ENCODE measurements at places on chromosomes 7 and 10. TPM values are rescaled to one million over a fixed set of nuclear protein-coding genes. Genes with fewer than 3 reads are reported as not detected.

- peak; percentile 88 for DNase-seq
Measured at GRCh38 chr10:97428572-97428981, 2.6 kb downstream of the PGAM1 start.

DNA sequence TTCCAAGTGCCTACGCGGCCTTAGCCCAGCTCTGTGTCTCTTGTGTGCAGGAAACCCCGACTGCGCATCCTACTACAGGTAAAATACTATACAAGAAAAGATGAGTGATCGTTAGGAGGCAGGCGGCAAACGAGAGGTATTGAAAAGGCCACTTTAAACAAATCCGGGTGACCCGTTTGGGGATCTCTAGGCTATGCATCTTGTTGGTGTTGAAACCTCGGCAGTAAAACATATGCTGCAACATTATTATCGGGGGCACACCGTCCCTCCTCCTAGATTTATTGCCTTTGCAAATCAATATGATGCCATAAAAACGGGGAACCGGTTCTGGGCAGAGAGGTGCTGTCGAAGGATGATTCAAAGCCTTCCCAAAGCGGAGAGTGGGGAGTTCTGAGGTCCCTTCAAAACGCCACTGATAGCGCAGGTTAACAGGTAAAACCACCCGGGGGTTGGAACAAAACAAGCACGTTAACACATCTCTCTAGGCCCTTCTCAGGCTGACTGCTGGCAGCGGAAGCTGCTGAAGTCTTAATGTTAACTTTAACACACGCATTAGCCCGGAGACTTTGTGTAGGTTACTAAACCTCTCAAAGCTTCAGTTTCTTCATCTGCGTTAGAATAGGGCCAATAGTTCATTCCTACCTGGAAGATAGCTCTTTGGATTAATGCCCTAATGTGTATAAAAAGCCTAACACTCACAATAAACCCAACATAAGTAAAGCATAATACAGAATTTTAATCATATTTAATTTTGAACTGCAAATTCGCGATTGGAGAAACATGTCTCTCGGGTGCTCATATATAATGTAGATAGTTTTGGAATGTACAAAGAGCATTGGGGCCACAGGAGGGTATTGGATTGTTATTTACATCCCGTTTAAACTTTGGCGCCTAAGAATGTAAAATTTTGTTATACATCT is 2.6 kb upstream of the TBX20 start:
- DNase-seq = peak; percentile 81

DNA sequence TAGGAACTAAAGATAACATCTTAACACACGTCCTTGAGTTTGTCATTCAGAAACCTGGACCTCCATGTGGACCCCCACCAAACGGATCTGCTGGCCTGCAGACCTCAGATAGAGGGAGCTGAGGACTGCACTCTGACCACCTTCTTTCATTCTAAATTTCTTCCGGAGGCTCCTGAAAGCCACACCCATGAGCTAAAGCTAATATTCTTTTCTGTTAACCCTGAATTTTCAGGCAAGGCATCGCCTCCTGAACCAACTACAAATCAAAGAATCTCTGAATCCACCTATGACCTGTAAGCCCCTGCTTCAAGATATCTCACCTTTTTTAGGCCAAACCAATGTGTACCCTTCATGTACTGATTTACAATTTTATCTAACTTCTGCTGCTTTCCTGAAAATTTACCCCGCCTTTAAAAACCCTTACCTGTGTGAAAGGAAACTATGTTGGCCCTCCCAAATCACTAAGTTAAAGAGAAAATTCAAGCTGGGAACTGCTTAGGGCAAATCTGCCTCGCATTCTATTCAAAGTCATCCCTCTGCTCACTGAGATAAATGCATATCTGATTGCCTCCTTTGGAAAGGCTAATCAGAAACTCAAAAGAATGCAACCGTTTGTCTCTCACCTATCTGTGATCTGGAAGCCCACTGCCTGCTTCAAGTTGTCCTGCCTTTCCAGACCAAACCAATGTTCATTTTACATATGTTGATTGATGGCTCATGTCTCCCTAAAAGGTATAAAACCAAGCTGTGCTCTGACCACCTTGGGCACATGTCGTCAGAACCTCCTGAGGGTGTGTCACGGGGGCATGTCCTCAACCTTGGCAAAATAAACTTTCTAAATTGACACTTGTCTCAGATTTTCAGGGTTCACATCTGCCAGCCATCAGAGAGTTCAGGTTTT is 7.7 kb upstream of the MSMB start:
- no peak for DNase-seq

GRCh38 chr7:29946428-29947186 is 43.0 kb downstream of the SCRN1 start:
- DNase-seq = peak; percentile 73

- DNase-seq = no peak
Measured at GRCh38 chr7:43460733-43461348, 122.1 kb upstream of the STK17A start.

The SORBS1 gene
- total RNA-seq = 0.29 TPM

DNA sequence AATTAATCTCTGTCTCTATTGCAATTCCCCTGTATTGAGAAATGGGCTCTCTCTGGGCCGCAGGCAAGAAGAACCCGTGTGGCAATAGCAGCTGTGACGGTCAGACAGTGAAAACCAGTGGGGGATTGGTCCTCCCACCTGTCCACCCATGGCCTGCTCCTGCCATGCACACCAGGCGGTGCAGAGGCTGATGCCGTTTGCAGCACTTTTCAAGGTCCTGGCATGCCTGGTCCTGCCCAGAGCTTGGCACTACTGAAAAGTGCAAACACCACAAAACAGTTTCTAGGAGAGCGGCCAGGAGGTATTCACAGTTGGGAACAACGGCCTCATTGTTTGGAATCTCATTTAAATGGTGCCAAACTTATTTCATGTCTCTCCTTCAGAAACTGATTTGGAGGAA is 41.5 kb downstream of the PSPH start:
- DNase-seq = no peak

The TRIM50 gene
- total RNA-seq = not detected

DNA sequence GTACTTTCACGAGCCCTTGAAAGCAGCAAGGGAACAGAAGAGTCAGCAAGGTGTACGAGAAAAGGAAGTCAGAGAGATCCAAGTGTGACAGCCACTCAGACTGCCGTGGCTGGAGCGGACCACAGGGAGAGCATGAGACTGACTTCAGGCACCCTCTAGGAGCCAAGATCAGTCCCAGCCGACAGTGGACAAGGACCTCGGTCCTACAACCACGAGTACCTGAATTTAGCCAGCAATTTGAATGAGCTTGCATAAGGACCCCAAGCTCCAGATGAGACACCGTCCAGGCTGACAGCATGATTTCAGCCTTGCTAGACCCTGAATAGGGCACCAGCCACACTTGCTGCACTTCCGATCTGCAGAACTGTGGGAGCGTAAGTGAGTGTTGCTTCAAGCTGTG is 13.7 kb upstream of the EBF3 start:
- no peak for DNase-seq

GRCh38 chr10:71719042-71719441 is 536 bp downstream of the C10orf105 start:
- peak; percentile 89 for DNase-seq

The MINPP1 gene
- 22.1 TPM for total RNA-seq

- DNase-seq = peak; percentile 66
Measured at GRCh38 chr7:4270941-4271715, 411.0 kb upstream of the FOXK1 start.

- DNase-seq = peak; percentile 92
Measured at GRCh38 chr7:51160990-51161615, 155.5 kb downstream of the COBL start.

DNA sequence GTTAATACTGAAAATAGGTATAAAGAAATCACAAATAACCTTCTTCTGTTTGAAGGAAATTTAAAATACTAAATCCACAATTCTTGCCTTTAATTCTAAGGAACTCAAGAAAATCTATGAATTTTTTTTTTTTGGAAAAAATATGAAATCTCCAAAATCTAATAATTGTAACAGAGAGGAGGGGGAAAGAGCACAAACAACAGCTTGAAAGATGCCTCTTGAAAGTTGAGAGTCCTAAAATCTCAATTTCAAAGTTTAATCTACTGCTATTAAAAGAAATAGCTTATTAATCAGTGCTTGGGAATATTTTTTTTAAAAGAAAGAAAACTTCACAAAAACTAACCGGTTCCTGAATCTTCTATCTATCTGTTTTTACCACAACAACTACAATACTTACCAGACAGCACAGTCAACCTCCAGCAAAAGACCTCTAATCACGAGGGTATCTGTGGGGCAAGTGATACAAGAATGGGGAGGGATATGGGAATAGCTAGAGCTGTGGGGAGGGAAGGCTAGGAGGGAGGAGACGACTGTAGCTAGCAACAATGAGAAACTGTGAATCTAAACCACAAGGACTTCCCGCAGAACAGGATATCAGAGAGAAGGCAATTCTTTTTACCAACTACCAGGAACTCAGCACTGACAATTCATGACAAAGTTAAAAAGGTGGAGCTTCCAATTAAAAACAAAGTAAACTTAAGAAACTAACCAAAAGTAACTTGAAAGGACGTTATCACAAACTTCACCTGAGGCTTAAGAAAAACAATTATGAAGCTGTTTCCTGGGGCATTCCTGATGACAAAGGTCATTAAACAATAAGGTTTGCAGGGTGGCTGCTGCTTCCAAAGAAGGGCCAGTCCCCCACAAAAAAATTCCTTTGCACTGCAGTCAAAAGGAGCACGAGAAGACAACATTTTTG is at the start of gene USP54:
TSS of gene USP54 (minus strand) at position 462 of the 919 bp plus-strand sequence. CDS start 15,684 bp downstream, outside the sequence.
- peak; percentile 64 for DNase-seq

DNA sequence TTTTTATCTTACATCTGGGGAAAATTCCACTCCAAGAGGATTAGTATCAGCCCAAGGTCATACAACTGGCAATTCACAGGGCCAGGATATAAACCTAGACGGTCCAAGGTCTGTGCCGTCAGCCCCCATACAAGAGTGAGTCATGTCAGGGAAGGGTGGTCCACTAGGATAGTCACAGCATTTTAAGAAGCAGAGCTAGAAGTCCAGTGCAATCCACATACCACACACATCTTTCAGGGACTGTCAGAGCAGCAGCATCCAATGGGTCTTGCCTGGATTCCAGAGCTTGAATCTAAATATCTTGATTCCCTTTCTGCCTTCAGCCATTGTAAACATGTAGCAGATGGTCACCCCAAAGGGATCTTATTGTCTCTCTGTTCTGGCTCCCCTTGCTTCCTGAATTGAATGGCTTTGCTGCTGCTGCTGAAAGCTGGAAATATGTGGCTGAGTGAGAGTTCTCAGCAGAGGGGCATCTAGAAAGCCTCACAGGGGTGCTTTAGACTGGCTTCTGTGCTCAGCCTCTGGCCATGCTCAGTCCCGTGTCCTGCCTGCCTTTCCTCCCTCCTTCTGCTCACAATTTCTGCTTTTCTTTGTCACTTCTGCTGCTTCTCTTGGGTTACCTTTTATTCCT is 9.9 kb upstream of the OR6V1 start:
- DNase-seq = no peak

- no peak for DNase-seq
Measured at GRCh38 chr7:47378728-47379395, 203.0 kb downstream of the TNS3 start.

DNA sequence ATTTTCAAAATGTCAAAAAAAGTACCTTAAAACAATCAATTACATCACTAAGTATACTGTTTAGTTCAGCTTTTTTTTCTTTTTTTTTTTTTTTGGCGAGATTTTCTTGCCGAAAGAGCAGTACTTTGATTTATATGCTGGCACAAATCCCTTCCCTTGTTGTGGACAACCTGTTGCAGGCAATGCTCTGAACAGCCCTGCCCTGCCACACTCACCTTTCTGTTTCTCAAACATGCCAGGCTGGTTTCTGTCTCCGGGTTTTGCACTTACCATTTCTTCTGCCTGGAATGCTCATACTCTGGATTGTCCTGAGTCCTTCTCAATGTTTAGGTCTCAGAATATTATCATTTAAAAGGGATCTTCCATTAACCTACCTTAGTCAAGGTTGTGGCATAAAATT is 80.4 kb upstream of the JAZF1 start:
- no peak for DNase-seq

The RPP30 gene
- total RNA-seq = 47.1 TPM

GRCh38 chr10:6195376-6195775 is 7.4 kb upstream of the PFKFB3 start:
- peak; percentile 92 for DNase-seq

- peak; percentile 98 for DNase-seq
Measured at GRCh38 chr10:15370856-15371701, at the start of gene FAM171A1. FAM171A1 (minus strand) TSS chr10:15371289; CDS start chr10:15371052, 237 bp downstream.

GRCh38 chr7:22292531-22292930 is 64.4 kb downstream of the RAPGEF5 start:
- no peak for DNase-seq

GRCh38 chr7:90298145-90299038 is 22.7 kb downstream of the FAM237B start:
- DNase-seq = peak; percentile 44

DNA sequence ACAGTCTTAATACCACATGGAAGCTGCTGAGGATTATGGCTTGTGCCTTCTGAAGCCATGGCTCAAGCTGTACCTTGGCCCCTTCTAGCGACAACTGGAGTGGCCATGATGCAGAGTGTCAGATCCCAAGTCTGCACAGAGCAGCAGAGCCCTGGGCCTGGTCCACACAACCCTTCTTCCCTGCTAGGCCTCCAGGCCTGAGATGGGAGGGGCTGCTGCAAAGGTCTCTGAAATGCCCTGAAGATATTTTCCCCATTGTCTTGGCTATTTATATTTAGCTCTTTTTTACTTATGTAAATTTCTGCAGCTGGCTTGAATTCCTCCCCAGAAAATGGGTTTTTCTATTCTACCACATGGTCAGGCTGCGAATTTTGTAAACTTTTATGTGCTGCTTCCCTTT is 804.6 kb upstream of the ZWINT start:
- DNase-seq = no peak

The SLC39A12 gene
- total RNA-seq = not detected

The ZNF485 gene
- total RNA-seq = 4.7 TPM

The SKIDA1 gene
- total RNA-seq = 0.29 TPM

GRCh38 chr7:127056202-127056601 is 196.5 kb downstream of the GRM8 start:
- no peak for DNase-seq

GRCh38 chr7:159091041-159091440 is 53.6 kb downstream of the VIPR2 start:
- peak; percentile 49 for DNase-seq

GRCh38 chr10:132185601-132186487 is 904 bp upstream of the DPYSL4 start:
- peak; percentile 95 for DNase-seq

- DNase-seq = no peak
Measured at GRCh38 chr10:7491949-7492659, 81.3 kb upstream of the SFMBT2 start.

- DNase-seq = no peak
Measured at GRCh38 chr7:47451851-47452205, 130.1 kb downstream of the TNS3 start.

GRCh38 chr7:129072479-129073011 is 17.6 kb upstream of the TNPO3 start:
- no peak for DNase-seq

Data from osteoblast (primary cell).